ENCODE measurements at places on chromosomes 6 and 20.

DNA sequence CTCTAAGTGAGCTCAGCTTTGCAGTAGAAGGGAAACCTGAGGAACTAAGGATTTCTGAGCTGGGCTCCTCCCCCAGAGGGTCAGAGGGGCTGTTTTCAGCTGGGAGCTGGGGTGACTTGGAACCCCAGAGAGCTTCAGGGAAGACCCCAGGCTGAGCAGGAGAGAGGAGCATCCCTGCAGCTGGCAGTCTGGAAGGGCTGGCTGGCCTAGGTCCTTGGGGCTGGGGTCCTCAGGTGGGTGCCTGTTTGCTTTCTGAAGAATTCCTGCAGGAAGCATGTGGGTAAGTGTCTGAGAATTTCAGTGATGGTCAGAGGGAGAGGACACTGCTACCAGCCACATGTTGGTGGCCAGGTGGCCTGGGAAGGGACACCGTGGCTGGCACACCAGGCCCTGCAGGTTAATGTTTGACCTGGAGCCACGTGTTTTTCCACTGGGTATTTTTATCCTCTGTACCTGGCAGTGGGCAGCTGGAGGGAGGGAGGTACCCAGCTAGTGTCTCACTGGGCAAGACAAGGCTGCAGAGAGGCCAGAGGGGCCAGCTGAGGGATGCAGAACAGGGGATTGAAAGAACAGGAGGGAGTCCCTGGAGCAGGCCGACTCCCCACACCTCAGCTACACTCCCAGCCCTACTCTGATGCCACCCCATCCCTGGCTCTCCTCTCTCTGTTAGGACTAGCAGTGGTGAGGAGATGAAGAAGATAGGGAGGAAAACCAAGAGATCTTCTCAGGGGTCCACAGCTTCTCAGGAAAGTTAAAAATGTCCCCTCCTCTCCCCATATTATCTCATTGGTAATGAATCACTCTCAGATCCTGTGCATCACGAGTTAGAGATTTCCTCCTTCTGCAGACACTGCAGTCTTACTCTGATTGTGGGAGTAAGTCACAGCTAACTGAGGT, 143.6 kb downstream of the VEGFA start:
- DNase-seq, result no peak

- DNase-seq, result peak; percentile 45
Observed at GRCh38 chr6:148203970-148204369, 138.7 kb upstream of the SASH1 start.

- DNase-seq, result no peak
Observed at GRCh38 chr6:72683797-72684196, 61.9 kb downstream of the KCNQ5 start.

DNA sequence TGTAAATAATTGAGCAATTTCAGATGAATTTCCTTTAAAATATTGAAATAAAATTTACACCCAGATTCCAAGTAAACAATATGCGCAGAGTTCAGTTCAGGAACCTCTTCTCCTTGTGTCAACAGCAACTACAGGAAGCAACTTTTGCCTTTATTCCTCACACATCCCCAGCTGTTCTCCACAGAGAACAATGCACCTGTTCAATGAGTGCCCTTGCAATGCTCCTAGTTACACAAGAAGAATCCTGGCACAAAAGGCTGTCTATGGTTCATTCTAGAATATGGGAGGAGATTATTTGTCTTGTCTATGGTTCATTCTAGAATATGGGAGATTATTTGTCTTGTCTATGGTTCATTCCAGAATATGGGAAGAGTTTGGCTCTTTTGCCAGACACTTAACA, 454.9 kb downstream of the BTBD3 start:
- no peak for DNase-seq

DNA sequence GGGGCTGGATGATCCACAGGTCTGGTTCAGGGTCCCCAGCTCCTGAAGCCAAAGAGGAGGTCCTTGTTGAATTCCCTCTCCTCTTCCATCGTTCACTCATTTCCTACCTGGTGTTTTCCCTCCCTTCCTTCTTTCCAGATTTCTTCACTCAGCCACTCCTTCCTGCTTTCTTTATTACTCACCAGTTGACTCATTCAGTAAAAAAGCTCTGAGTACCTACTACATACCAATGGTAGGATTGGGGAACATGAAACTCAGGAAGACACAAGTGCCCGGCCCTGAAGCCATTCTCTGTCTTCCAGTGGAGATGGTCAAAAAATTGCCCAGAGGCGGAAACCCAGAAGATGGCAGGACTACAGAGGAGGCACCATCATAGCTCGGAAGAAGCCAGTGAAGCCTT, 11.9 kb upstream of the NSFL1C start:
- DNase-seq, result no peak
